Large intestine (tissue), 12 donors: ENCODE measurements at places on chromosomes 5 and 9.

DNA sequence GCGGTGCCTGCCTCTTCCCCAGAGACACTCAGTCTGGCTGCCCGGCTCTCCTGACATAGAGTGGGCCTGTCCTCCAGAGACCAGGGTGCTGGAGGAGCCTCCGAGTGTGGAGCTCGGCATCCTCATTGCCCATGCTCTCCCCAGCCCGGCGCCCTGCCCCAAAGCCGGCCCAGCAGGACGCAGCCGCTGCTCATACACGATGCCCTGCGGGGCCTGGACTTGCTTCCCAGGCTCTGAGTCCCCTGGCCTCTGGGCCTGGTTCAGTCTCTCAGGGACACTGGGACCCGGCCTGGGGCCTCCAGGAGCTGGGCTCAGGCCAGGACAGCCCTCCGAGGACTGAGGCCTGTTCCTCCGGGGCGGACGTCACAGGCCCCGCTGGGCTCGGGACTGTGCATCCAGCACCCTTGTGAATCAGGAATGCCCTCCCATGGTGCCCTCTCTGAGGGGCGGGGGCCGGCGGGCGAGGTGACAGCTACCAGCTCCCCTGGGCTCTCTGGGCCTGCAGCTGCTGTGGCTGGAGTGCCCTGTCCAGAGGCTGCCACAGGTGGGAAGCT, 23.2 kb downstream of the TPPP start:
- DNase-seq: no peak

- no peak for DNase-seq
These were observed 221.7 kb downstream of the DIRAS2 start for GRCh38 chr9:90420768-90421513.

- DNase-seq: peak; percentile 34
These were observed 78.9 kb downstream of the SEMA4D start for GRCh38 chr9:89418882-89419640.

DNA sequence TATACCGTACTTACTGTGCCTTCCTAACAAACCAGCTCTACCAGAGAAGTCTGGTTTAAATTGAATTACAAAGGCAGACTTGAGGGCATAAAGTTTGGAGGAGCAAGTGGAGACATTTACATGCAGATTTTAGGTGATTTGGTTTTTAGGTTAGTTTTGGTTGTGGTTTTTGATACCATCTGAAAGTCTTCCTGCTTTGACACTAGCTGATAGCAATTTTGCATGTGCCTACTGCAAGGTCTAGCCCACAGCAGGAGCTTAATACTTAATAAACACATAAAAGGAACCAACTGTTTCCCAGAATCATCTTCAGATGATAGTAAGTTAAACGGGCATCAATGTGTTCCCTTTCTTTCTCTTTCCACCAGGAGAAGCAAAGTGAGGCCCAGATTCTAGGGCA, 3.4 kb upstream of the ESM1 start:
- no peak for DNase-seq

DNA sequence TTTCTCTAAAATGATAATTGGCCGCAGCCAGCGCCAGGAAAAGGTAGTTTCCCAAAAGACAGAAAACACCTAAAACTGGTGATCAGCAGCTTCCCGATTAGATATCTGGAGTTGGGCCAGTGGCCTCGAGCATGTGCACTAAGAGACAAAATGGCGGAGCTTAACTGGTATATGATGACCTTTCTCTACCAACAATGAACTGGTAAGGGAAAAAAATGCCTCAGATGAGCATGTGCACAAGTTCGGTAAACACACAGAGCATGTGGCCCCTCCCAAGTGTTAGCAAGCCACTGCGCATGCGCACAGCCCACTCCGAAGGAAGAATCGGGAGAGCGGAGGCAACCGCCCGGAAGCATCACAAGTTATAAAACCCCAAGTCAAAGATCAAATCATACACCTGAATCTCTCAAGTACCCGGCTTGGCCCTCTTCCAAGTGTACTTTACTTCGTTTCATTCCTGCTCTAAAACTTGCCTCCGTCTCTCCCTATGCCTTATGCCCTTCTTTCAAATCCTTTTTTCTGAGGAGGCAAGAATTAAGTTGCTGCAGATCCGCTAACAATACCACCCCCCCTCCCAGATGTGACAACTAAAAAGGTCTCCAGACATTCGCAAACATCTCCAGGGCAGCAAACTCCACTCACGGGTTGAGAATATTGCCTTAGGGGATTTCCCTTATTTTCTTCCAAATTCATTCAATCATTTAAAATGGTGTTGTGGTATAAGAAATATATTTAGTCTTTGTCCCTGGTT, 15.0 kb upstream of the PTBP3 start:
- peak; percentile 93 for DNase-seq

GRCh38 chr5:34667705-34668104, 11.6 kb downstream of the RAI14 start:
- no peak for DNase-seq

DNA sequence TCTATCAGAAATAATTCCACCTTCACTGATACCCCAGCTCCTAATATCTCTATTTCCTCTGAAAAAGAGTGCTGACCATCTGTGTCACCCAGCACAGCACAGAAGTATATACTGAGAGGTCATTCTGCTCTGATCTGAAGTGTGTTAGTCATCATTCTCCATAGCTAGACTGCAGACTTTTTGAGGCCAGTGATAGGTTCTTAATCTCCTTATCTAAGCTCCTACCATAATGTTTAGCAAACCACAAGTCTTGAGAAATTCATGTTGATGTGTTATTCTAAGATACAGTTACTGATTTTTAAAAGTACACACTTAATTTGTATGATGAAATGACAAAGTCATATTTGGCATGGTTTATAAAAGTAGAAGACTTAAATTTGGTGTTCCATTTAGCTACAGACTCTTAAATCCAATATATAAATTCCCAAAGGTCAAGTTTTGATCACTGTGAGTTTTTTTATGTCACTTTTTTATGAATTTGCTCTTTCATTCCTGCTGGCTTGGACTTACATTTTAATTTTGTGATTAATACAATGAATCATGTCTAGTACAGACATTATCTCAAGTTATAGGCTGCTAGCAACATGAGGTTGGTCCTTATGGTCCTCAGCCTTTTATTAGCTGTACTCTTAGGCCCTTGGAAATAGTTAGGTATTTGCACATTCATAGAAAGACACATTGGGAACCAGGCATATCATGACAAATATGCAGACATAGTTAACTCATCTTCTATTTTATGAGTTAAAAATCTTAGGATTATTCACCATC, 380.8 kb downstream of the EBF1 start:
- no peak for DNase-seq

DNA sequence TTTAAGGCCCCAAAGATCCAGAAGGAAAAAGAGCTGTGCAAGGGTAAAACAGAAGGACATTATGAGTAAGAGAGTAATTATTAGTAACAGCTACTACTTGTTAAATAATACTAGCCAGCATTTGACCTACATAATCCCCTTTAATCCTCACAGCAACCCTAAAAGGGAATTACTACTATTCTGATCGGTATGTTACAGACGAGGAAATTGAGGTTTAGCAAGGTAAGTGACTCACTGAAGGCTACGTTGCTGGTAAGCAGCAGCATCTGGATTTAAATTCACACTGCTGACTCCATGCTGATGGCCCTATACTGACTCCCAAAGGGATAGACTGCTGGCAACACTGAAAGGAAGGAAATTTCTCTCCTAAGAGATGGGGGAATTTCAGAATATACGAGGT, 3.7 kb upstream of the FSD1L start:
- no peak for DNase-seq

- peak; percentile 35 for DNase-seq
These were observed 236.0 kb downstream of the CD180 start for GRCh38 chr5:66960369-66961137.

DNA sequence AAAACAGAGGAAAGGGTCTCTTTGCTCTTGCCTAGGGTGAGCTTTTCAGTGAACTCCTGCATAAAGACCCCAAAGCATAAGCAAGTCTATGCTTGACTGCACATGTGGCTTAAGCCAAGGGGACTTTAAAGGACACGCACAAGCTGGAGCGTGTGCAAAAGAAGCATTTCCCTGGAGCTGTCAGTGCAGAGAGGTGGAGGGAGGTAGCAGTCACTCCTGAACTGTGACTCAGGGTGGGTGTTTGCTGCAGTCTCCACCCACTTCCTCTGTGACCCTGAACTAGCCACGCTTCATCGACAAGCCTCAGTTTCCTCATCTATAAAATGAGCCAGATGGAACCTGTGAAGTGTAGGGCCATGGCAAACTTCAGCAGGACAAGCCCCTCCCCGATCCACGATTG, 72.4 kb downstream of the PDZD2 start:
- DNase-seq: no peak

- DNase-seq: no peak
These were observed 361.9 kb upstream of the SMARCA2 start for GRCh38 chr9:1653282-1653681.

GRCh38 chr9:123985869-123986268, 25.7 kb upstream of the LHX2 start:
- no peak for DNase-seq

DNA sequence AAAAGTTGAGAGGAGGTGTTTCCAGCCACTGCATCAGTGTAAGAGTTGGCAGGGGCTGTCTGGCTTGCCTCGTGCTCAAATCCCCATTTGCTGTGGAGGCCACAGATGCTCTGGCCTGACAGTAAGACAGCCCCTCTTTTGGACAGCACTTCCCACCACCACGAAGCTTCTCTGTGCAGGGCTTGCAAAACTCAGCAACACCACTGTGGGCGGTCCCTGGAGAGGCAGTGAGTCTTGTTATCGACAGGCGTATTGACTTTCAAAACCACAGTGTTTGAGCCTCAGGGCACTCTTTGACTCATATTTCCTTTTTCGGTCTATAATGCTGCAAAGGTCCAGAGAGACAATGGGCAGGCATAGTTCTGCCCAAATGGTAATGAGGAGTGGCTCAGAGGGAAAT, 539.5 kb downstream of the EBF1 start:
- DNase-seq: no peak

GRCh38 chr5:83740741-83741140, 20.1 kb upstream of the HAPLN1 start:
- DNase-seq: no peak

GRCh38 chr5:61327760-61328753, 4.0 kb upstream of the ZSWIM6 start:
- DNase-seq: peak; percentile 63

DNA sequence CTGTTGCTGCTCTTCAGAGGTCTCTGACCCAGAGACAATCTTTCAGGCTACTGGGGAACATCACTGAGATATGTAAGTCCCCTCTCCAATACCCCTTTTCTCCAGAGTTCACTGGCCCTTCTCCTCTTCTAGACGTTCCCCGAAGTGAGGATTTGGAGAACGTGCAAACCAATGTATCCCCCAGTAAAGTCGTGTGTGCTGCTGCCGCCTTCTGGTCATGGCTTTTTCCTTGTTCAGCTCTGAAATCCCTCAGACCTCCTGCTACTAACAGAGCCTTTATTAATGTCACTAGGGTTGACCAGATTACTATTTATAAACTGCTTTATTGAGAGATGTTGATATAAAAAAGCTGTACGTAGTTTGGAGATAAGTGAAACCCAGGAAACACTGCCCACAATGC, 1028.6 kb downstream of the CDH9 start:
- DNase-seq: no peak

DNA sequence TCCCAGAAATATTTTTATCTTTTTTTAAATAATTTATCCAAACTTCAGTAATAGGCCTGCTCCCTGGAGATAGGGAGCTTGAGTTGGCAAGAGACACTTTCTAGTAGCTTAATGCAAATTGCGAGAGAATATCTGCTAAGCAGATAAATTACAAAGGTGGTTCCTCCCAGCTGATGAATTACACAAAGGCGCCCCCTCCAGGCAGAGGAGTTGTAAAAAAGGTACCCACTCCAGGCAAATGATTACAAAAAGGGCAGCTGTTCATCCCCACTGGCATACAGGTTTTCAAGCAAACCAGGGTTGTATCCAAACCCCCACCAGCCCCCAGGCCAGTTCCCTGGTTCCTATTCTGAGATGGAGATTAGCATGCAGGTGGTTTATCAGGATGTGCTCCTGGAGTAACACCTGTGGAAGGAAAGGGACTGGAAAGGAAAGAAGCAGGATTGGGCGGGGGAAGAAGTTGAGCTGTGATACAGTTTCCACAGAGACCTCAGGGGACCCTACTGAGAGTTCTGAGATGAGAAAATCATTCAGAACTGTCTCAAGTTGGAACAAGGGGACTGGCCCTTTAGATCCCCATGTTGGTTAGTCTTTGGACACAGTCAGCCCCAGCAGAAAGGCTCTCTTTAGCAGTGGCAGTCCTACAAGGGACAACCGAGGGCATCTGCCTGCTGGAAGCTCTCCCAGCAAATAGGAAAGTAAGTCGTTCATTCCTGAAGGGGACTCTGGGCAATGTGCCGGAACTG, 25.5 kb downstream of the ESM1 start:
- DNase-seq: no peak

DNA sequence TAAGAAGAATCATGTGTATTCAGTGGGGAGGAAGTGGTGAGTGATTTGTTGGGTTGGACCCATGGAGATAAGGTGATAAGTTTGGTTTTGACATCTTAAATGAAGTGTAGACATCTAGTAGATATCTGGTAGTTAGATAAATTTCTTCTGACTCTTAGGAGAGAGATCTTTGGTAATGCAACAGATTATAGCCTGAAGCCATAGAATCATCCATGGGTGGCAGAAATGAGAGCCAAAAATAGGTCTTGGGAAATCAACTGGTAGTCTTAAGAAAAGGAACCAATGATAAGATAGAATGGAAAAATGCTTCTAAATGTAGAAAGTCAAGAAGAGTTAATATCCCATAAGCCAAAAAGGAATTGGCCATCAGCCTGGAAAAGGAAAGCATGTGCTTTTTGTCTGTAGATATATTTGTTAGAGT, 532.7 kb upstream of the GRAMD2B start:
- DNase-seq: no peak

DNA sequence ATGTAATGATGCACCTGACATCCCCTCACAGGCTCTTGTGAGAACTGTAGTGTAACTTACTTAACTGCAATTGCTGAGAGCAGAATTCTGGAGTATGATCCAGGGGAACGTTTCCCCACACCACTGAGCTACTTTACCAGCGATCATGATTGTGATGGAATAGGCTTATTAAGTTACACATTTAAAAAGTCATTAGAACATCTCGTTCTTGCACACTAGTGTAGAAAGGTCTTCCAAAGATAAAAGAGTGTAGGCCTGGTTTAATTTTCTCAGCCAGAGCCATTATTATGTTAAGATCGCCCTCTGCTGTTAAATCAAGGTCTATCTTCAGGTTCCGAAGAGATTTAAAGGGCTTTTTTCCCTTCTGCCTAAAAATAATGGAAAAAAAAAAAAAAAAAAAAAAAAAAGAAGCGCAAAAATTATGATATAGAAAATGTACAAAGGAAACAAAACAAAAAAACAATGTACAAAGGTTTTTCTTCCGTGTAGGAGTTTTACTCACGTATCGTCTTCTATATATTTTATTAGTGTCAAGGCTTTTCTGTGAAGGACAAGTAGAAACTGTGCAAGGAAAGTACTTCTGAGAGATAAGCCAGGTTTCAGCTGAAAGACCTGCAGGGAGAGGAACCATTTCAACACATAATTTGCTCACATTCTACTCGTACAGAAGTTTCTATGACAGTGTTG, 18.6 kb upstream of the MOB3B start:
- no peak for DNase-seq

DNA sequence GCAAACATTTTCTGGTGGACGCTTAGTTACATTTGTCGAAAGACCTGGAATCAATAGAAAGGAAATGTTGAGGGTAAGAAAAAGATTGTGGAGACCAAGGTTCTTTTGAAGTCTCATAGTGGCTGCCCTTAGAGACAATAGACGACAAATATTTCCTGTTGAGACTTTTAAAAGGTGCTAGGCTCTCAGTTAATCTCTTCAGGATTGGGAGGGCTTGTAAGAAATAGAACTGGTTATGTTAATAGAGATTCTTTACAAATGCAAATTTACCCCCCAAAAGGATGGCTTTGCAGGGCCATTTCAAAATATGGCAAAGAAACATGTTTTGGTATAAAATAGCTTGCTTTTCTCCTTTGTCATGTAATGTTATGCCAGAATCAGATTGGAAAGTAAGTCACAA, 428.2 kb upstream of the CTNND2 start:
- DNase-seq: no peak
